ENCODE measurements at places on chromosomes 2 and 18.

GRCh38 chr18:50280707-50281294, 522 bp downstream of the MBD1 start:
- no peak for DNase-seq

- no peak for DNase-seq
Observed at GRCh38 chr2:73642338-73643018, at the start of gene NAT8. Gene NAT8 (minus strand): TSS chr2:73642422. CDS start chr2:73641628, 794 bp downstream.

DNA sequence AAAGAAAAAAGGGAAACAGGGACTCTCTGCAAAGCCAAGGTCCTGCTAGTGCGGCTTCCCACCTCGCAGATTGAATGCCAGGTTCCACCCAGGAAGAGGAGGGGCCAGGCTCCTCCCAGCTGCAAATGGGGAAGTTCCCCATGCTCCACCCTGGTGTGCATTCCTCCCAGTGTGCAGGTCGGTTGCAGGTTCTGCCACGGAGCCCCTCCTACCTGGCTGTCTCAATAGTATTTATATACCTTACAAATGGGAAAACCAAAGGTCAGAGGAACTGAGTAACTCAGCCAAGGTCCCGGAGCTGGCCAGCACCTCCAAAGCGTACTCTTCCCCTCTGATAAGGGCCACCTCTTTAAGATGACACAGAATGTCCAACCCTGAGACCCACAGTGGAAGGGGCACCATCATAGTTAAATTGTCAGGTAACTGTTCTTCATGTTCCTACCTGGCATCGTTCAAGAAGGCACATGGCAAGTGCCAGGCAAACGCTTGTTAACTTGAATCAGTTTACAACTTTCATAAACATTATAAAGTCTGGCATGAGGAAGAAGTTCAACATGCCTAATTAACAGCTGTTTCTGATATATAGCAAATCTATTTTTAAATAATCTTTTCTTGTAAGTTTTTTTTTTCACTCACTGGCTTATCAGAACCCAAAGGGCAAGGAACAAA, 35.5 kb downstream of the POU3F3 start:
- no peak for DNase-seq

DNA sequence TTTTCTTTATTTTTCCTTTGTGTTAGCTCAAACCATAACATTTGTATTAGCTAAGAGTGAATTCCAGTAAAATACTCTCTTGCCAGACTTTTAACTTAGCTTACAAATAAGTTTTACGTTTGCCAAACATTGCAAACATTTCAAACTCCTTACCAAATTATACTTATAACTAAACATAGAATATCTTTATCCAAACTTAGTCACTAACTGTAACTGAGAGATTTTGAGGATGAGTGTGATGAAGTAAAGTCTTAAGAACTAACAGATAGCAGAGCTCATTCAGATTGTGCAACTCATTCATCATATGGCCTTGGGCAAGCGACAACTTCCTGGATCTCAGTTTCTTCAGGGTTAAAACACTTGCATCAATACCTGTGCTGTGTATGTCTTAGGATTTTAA, 533.7 kb downstream of the TDRD15 start:
- DNase-seq = no peak

DNA sequence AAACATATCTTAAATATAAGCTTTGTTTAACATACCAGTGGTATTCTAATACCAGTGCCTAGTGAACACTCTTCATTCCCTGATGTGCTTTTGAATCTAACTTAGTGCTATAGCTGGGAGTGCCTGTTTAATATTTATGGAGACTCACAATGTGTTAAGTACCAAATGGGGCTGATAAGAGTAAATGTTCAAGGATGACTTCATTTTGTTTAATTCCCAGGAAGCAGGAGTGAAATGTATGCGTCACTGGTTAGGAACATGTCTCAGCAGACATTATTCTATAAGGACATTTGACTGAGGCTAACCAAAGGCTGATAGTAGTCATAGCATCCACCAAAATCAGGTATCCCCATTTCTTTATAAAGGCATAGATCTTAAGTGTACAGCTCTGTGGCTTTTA, 31.7 kb upstream of the LINC00305 start:
- DNase-seq = no peak
